HFFc6 (cell line): ENCODE measurements at places on chromosomes 4 and X. TPM values are rescaled to one million over a fixed set of nuclear protein-coding genes. Genes with fewer than 3 reads are reported as not detected.

GRCh38 chr4:85953651-85954018 lies 406.2 kb downstream of the MAPK10 start:
- peak; percentile 59 for DNase-seq

GRCh38 chrX:153526042-153526441 lies 8.6 kb downstream of the ATP2B3 start:
- no peak for DNase-seq

DNA sequence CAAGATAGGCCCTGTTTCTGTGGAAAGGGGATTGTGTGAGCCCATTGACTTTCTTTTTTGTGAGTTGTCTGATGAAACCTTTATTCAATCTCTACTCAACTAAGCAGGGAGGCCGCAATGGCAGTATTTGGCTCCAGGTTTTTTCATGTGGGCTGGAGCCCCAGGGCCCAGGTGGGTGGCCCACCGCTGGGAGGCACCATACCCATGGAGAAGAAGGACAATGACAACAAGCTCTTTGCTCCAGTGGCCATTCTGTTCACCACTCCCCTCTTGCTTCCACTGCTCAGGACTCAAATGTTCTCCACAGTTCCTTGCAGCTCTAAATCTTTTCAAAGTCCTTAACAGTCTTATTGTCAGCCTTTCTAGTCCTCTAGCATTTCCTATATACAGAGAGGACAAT lies 54.1 kb downstream of the HOPX start:
- DNase-seq, result no peak

DNA sequence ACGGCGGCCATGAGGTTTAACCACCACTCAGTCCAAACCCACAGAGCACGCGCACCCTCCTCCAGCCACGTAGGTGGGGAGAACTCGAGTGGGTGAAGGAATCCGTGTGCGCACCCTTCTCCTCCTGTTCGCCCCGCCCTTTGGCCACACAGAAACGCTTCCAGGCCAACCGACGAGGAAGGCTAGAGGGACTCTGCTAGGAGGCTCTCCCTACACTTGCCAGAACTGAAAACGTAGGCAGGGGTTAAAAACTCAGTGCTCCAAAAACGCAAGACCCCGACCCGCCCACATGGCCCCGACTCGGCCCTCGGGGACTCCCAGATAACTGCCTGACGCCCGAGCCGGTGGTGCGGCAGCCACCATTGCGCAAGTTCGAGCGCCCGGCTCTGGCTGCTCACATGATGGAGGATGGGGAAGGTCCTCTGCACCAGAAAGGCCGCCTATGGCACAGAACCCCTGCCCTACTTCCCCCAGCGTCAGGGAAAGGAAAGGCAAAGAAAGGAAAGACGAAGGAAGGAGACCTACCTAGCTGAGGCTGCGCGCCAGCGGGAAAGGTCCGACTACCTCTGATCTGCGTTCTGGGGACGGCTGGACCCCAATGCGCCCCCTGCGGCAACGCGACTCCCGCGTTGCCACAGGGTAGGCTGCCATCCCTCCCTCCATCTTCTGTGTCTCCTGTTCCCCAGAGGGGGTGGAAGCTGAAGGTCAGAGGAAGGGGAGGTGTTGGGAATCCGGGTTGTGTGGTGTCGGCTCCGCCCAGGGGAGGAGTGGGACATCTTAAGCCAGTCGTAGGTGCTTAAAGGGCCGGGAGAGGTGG lies 201.9 kb upstream of the AGTR2 start:
- DNase-seq, result no peak

DNA sequence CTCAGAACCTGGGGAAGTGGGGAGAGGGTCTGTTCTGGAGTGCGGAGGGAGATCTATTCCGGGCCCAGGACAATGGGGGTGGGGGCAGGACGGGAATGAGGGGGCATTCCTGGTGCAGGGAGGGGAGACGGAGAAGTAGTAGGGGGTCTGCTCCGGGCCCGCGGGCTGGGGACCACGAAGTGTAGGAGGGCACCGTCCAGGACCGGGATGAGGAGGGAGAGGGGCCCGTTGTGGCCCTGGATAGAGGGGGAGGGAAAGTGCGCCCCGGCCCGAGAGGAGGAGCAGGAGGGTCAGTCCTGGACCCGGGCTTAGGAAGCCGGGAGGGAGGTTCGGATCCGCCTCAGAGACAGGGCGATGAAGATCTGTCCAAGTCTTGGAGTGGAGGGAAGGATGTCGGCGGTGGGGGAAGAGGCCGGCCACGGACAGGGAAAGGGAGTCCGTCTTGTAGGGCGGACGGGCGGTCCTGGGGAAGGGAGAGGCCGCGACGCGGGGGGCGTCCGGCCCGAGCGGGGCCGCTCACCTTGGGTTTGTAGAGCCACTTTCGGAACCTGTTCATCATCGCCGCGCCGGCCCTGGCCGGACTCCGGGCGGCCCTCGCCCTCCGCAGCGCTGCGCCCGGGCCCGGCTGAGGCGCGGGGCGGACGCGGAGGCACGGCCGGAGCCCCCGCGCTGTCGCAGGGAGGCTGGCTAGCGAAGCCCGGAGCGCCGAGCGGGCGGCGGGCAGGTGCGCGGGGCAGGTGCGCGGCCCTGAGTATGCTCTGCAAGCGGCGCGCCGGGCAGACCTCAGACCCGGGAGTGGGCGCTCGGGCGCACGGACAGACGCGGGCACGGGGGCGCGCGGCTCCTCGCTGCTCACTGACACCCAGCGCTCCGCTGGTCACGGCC lies at the start of gene ZFYVE28:
TSS of gene ZFYVE28 (minus strand) at position 881 of the 885 bp plus-strand sequence. CDS start at position 559, 322 bp downstream.
- DNase-seq, result no peak

DNA sequence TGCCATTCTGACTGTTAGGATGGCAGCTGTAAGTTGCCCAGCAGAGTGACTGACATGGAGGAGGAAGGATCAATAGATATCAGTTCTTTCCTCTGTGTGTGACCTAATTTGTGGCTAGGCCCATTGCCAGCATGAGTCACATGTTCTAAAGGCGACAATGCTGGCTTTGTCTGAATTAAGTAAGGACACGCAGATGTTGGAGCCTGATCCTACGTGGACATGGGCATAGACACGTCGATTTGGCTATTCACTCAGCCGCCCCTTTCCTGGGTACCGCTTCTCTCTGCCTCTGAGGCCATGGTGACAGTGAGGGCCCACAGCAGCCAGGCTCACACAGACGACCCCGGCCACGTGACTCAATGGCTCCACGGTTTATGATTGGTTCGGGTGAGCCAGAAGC lies 16.3 kb downstream of the PROM1 start:
- no peak for DNase-seq

- DNase-seq, result no peak
These were observed 44.7 kb downstream of the SPATA4 start for GRCh38 chr4:176150704-176151103.

GRCh38 chrX:1596676-1597344 lies 5.4 kb downstream of the AKAP17A start:
- DNase-seq, result no peak

- DNase-seq, result no peak
These were observed 327.8 kb downstream of the GALNTL6 start for GRCh38 chr4:172141025-172141424.

The KIT gene
- 0.11 to 1.2 TPM (median 0.78 TPM) in 3 replicates for total RNA-seq

GRCh38 chrX:140250391-140250790 lies 254.5 kb downstream of the SOX3 start:
- no peak for DNase-seq

DNA sequence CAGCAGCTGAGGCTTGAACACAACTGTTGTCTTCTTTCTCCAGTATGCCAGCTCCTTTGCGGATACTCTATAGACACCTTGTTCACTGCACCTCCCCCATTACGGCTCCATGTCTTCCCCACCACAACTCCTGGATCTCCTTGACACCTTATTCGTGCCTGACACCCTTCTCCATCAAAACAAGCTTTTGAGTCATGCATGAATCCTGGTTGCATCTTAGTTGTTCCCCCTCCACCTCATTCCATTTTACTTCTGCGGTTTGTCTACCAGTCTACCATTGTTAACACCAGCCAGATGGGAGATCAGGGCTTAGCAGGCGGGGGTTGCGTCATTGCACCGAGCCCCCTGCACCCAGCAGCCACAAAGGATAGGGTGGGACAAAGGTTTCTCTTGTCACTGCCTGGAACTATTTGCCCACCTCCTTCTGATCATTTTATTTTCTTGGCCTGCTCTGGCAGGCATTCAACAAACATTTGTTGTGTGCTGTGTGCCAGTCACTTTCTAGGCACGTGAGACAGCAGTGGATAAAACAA lies 2.0 kb upstream of the CDK16 start:
- DNase-seq, result no peak

- peak; percentile 12 for DNase-seq
These were observed 29.9 kb downstream of the UPRT start for GRCh38 chrX:75303795-75304194.

DNA sequence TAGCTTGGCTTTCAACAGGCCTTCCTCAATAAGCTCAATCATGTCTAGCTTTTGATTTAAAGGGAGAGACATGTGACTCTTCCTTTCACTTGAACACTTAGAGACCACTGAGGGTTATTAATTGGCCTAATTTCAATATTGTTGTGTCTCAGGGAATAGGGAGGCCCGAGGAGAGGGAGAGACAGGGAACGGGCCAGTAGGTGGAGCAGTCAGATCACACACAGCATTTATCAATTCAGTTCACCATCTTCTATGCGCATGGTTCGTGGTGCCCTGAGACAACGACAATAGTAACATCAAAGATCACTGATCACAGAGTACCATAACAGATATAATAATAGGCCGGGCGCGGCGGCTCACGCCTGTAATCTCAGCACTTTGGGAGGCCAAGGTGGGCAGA lies 17.8 kb downstream of the ZNF81 start:
- DNase-seq, result no peak

The AMBN gene
- not detected in 3 replicates for total RNA-seq

The MAGEA8 gene
- not detected in 3 replicates for total RNA-seq

The ENOX2 gene
- 10.2 to 12.9 TPM (median 10.5 TPM) in 3 replicates for total RNA-seq

The MAP7D2 gene
- 0.05 to 0.48 TPM (median 0.43 TPM) in 3 replicates for total RNA-seq

The BEND4 gene
- total RNA-seq, result not detected in 3 replicates

The PPP1R2C gene
- not detected in 2 replicates for total RNA-seq

GRCh38 chrX:126551306-126551705 lies 1.3 kb downstream of the DCAF12L1 start:
- DNase-seq, result no peak

The TLR3 gene
- total RNA-seq, result 0.21 to 0.52 TPM (median 0.51 TPM) in 3 replicates

DNA sequence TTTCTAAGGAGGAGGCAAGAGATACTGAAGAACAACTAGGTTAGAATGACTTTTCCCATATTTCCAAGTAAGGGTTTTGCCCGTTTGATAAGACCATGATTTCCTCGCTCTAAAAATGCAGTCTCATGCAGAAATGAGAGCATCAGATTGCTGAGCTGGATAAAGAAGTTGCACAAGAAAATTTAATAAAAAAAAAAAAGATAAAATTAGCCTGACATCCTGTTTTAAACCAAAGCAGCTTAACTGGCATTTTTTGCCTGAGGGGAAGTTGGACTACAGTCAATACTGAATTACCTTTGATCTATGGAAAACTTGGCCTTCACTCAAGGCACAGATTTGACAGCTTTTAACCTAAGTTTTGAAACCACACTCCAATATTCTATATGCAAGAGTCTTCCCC lies 208.4 kb downstream of the GASK1B start:
- DNase-seq, result no peak

GRCh38 chrX:46444011-46444410 lies 101.2 kb downstream of the ZNF674 start:
- peak; percentile 79 for DNase-seq

DNA sequence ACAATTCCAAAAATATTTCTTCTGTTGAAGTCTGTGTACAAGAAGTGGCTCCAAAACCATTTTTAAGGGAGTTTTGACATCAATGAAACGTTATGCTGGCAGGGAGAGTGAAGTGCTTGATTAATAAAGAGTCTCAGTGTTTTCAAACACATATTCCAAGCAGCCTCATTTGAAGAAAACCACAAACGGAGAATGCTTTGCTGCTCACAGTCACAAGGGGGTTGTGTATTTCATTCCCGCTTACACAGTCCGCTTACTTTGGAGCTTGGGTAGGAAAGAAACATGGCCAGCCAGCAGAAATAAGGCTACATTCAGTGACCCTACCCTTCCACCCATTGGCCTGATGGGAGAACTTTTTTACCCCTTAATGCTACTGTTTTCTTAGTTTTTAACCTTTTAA lies 586.2 kb downstream of the RAB28 start:
- DNase-seq, result no peak

DNA sequence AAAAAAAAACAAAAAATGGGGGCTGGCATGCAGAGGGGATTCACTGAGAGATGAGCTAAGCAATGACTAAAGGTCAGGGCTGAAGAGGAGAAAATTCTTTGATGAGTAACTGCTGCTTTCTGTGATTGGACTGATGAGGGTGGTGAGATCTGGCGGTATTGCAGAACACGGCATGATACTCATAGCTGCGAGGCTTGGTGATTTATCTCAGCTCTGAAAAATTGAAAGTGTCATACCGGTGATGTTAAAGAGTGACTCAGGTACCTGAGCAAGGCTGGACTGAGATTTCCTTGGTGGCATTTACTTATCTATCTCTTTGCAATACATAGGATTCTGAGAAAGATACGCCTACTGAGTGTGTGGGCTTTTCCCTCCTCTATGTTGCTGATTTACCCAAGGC lies 204.1 kb upstream of the DDX53 start:
- DNase-seq, result no peak

The DDX60 gene
- 3.5 and 5.1 TPM in 2 replicates for total RNA-seq

DNA sequence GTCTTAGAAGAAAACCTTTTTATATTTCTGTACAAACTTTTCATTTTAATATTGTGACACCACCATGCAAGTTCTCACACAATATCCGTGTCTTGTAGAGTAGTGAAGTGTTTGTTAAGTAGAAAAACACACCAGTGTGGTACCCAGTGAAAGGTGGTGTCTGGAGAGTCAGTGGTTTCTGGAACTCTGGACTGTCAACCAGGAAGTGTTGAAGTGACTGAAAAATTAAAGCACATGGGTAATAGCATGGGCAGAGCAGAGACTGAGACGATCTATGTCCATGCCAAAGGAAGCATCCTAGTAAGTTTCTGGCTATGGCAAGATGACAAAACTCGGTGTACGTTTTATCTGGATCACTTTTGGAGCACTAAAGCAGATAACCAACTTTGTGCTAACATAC lies 22.2 kb downstream of the RAB9A start:
- DNase-seq, result no peak

The CXXC4 gene
- not detected in 3 replicates for total RNA-seq

The LDB2 gene
- 27.0 to 40.4 TPM (median 32.7 TPM) in 3 replicates for total RNA-seq

- no peak for DNase-seq
These were observed 5.4 kb upstream of the SH3BP2 start for GRCh38 chr4:2787230-2788100.

The EDNRA gene
- 1.4 to 2.5 TPM (median 2.4 TPM) in 3 replicates for total RNA-seq

The UBE2D3 gene
- 307 to 392 TPM (median 337 TPM) in 3 replicates for total RNA-seq

GRCh38 chrX:97021680-97022079 lies 138.0 kb downstream of the RPA4 start:
- peak; percentile 4 for DNase-seq

- peak; percentile 5 for DNase-seq
These were observed 49.8 kb downstream of the OSTC start for GRCh38 chr4:108700081-108700757.

- no peak for DNase-seq
These were observed 17.9 kb downstream of the ASMTL start for GRCh38 chrX:1434871-1435240.

The CCNI gene
- 122 to 171 TPM (median 144 TPM) in 3 replicates for total RNA-seq
